A549 (cell line): ENCODE measurements at places on chromosomes 12 and 14. TPM values are rescaled to one million over a fixed set of nuclear protein-coding genes. Genes with fewer than 3 reads are reported as not detected.
A peak's percentile ranks its signal among the peaks of the same experiment; 100 is the strongest.

The KERA gene
- polyA plus RNA-seq, result not detected in 3 replicates

The NOPCHAP1 gene
- 21.7 to 24.5 TPM (median 24.5 TPM) in 3 replicates for polyA plus RNA-seq

The CLEC2A gene
- not detected in 3 replicates for polyA plus RNA-seq

The NOXRED1 gene
- 0.16 to 0.22 TPM (median 0.18 TPM) in 3 replicates for polyA plus RNA-seq

The SOAT2 gene
- polyA plus RNA-seq, result 0.09 to 0.21 TPM (median 0.16 TPM) in 3 replicates

The SIX6 gene
- not detected in 3 replicates for polyA plus RNA-seq

The PAX9 gene
- 0.63 to 0.75 TPM (median 0.66 TPM) in 3 replicates for polyA plus RNA-seq

The KRT77 gene
- polyA plus RNA-seq, result not detected in 3 replicates

The PPP1R1A gene
- polyA plus RNA-seq, result 0.09 TPM in 1 of 3 replicates, not detected in the others

The PLEK2 gene
- polyA plus RNA-seq, result 13.0 to 16.1 TPM (median 14.6 TPM) in 3 replicates

The NIN gene
- polyA plus RNA-seq, result 11.8 to 12.6 TPM (median 12.4 TPM) in 3 replicates

- DNase-seq, result no peak
Observed at GRCh38 chr12:18443768-18444437, 182.6 kb downstream of the PIK3C2G start.

- no peak for DNase-seq
Observed at GRCh38 chr12:795305-795704, 42.9 kb downstream of the WNK1 start.

- DNase-seq, result no peak
Observed at GRCh38 chr12:10617863-10618262, 4.5 kb upstream of the MAGOHB start.

DNA sequence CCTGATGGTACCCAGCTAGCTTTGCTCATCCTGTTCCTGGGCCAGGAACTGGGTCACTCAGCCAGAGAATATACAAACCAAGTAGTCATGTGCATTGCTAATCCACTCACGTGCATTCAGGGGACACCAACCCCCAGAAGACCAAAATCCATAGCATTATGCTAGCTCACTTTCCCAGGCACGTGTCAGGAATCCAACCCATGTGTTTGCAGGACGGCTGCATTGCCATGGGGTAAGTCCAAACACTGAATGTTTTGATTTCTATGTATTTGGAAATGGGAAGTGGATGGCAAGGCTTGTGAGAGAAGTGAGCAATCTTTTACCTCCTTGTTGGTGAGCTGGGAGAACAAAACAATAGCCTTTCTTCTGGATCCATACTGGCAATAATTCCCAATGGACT is 87.1 kb upstream of the FOXN3 start:
- no peak for DNase-seq

DNA sequence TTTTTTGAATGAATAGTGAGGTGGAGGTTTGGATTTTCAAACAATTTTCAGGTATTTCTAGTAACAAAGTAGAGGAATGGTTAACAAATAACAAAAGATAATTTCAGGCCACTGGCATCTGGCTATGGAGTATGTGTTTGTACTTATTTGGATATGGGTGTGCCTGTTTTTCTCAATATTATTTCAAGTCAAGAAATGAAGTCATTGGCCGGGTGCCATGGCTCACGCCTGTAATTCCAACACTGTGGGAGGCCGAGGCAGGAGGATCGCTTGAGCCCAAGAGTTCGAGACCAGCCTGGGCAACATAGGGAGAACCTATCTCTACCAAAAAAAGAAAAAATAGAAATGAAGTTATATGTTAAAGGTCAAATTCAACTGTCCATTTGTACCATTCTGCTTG is 13.9 kb downstream of the SLC35E3 start:
- no peak for DNase-seq

GRCh38 chr12:105721891-105722290 is 391.4 kb downstream of the C12orf75 start:
- no peak for DNase-seq

DNA sequence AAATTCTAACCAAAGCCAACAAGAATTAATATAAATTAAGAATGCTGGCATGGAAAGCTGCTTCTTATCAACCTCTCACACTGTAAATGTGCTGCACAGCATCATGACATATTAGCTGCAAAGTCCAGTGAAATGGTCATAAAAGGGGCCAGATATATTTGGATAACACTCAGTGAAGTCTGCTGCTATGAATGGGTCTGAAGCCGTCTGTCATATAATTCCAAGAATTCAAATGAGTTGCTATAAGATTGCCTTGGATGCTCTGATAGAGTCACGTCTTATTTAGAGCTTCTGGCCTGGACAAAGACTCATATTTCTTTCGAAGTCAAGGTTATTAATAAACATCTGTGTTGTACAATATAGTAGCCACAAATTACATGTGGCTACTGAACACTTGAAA is 54.3 kb upstream of the OVCH1 start:
- no peak for DNase-seq

- DNase-seq, result no peak
Observed at GRCh38 chr12:50845021-50845647, 2.4 kb downstream of the TMPRSS12 start.

- no peak for DNase-seq
Observed at GRCh38 chr14:99357151-99357915, 85.3 kb upstream of the BCL11B start.

DNA sequence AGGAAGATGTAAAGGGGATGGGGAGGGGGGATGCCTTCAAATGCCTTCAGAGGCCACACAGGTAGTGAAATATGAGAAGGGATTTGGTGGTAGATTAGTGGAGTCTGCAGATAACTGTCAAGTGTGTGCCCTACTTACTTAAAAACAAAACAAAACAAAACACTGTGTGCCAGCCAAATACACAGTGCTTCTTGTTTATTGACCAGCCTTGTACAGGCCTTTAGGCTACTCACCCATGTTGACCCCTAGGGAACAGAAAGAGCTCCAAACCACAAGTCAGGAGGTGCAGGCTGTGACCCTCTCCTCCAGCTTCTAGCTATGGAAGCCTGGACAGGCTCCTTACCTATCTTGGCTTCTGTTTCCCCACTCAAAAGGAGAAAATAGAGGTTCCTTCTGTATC is 562.0 kb downstream of the ETNK1 start:
- DNase-seq, result no peak

- DNase-seq, result no peak
Observed at GRCh38 chr12:10557329-10557728, 51.6 kb downstream of the EIF2S3B start.

DNA sequence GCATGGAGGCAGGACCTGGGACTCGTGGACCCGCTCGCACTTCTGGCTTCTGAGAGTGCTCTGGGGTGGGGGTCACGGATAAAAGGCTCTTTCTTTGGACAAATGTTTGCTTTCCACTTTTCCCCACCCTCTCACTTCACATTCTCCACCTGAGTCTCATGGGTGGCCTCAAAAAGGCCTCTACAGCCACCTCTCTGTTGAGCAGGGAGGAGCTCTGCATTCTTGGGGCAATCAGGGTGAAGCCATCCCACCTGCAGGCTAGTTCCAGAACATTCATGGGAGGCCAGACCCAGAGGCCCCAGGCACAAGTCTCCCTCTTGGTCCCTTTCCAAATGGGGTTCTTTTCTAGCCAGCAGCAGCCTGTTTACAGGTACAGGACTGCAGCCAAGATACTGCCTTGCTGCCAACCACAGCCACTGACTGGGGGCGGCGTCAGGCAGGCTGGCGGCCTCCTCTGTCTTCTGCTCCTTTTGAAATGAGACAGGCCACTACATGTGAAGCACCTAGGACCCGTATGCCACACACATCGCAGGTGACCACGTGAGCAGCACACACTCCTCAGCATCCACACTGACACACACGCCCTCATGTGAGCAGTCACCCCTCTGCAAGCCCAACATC is 18.2 kb upstream of the CEBPE start:
- no peak for DNase-seq

DNA sequence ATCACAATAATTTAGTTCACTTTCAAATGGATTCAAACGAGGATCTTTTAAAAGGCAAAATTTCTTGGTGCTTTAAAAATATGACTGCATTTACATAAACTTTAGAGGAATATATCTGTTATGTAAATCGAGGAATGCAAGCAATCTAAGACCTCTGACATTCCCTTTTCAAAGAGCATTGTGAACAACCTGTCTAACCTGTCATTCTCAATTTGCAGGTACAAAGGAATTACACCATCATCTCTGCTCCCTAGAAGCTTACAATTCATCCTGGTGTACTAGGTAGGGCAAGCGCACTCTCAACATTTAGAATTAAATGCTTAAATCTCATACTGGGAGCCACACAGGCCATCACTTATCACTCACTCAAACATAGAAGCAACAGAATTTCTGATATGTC is 35.6 kb downstream of the BMP4 start:
- DNase-seq, result no peak

DNA sequence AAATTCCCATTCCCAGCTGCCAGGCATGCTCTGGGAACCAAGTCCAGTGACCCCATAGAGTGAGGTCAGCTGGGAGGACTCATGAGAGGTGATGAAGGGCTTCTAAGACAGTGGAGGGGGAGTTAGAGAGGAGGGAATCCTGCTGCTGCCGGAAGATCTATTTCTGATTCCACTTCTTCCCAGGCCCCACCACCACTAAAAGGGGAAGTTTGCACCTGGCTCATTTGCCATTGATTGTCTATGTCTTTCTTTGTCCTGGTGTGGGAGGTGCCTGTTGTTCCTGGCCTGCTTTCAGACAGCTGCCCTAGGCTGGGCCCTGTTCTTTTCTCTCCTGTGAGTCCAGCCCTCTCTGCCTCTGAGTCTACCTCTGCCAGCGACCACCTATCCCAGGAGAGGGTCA is 3.0 kb upstream of the KRT6A start:
- no peak for DNase-seq

DNA sequence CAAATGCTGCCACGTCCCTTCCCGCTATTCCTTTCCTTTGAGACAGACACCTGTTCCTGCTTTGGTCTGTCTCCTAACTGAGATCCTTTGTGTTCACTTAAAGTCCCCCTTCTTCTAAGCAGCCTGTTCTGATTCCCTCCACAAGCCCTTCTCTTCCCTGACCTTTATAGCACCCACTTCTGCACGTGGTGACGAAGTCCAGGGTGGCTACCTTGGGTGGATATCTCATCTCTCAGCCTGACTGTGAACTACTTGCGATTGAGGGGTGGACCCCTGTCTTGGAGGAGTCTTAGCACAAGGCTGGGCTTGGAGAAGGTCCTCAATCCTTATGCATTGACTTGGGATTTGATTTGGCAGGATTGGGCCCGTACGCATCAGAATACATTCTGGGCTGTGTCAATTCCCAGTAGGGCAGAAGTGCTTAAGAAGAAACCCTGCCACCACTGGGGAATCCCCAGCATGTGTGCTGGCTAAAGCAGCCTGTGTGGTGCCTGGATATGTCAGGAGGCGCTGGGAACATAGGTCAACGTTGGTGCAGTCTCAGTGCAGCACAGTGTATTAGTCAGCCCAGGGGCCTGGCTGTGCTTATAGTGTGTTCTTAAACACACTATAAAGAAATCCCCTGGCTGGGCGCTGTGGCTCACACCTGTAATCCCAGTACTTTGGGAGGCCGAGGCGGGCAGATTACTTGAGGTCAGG is 23.6 kb downstream of the KRT80 start:
- peak; percentile 83 for DNase-seq

GRCh38 chr12:90004319-90005074 is 295.9 kb upstream of the ATP2B1 start:
- DNase-seq, result no peak

DNA sequence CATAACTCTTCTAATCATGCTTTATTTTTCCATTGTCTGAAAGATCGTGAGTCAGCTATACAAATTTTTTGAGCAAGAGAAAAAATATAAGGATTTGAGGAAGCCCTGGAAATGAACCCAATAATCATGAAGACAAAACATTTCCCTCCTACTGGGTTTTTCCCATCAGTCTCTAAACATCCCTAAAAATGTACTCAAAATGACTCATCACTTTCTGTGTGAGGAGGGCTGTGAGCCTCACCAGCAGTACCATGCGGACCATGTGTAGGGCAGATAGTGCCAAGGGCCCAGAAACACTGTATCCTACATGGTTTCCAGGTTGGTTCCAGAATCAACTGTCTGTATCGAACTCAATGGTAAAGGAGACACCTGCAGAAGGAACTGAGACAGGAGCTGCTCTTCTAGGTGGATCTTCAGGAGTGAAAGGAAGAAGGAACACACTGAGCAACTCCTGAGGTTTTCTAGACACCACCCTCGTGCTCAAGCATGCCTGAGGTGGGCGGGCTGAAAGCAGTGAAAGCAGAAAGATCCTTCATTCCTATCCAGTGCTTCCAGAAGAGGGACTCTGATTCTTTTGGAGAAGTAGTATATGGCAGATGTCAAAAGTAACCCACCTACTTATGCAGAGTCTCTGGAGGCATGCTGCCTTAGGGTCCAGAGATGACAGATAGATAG is 48.6 kb upstream of the RHOJ start:
- no peak for DNase-seq

DNA sequence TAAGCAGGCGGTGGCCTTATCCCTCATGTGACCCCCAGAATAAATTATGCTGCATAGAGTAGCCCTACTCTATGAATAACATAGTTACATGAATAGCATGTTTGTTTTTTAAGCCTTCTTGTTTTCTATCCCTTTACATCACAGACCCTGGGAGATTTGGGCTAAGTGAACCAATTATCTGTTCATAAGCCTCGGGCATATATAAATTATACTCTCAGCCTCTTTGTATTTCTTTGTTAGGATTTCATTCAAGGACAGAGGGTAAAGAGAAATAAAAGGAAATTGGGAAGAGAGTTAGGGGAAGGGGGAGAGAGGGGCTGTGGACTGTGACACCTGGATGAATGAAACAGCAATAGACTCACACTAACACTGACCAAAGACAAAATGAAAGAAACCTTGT is 35.3 kb upstream of the RTRAF start:
- no peak for DNase-seq

- no peak for DNase-seq
Observed at GRCh38 chr14:55434805-55435174, 5.6 kb downstream of the TBPL2 start.

GRCh38 chr14:65910108-65910786 is 497.7 kb downstream of the FUT8 start:
- peak; percentile 35 for DNase-seq

DNA sequence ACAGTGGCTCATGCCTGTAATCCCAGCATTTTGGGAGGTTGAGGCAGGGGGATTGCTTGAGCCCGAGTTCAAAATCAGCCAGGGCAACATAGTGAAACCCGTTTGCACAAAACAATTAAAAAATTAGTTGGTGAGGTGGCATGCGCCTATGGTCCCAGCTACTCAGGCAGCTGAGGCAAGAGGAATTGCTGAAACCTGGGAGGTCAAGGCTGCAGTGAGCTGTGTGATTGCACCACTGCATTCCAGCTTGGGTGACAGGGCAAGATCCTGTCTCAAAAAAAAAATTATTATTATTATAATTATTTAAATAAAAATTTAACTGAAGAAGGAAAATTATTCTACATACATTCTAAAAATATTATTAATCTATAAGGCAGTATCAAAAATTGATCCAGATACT is 164.1 kb downstream of the ITPR2 start:
- DNase-seq, result no peak

GRCh38 chr12:20801035-20801434 is 9.5 kb upstream of the SLCO1B3 start:
- no peak for DNase-seq

DNA sequence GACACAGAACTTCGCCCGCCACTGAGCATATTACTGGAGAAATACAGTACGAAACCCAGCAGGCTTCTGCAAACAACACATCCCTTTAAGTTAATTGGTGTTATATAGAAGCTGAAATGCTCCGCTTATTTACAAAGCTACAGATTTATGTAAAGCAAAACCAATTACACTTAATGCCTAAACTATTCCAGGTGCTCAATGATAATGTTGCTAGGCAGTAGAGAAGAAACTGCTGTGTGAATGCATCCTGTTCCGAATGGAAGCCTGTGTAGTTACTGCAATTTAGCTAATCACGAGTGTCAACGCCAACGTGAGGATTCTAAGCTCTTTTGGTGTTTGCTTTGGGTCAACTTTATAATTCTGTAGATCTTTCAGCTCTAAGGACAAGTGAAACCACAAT is 89.8 kb downstream of the SLC15A5 start:
- DNase-seq, result no peak

- peak; percentile 73 for DNase-seq
Observed at GRCh38 chr14:59358102-59358501, 107.1 kb downstream of the GPR135 start.
